ENCODE measurements at places on chromosomes 11 and 22.
A peak's percentile ranks its signal among the peaks of the same experiment; 100 is the strongest.

DNA sequence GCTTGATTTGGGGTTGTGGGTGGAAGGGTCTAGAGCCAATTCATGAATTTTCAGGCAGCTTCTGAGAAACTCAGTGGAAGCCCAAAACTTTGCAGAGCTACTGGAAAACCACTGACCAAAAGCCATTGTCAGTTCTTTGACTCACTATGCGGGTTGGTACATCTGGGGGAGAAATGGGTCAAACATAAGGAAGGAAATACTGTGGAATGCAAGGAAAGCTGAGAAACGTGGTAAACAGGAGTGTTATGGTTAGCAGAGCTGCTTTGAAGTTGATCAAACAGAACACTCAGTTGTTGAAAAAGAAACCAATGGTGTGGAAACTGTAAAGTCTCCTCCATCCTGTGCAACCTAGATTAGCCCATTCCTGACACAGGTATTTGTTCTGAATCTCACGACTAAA lies 6.3 kb upstream of the ABTB2 start:
- no peak for DNase-seq

- DNase-seq = no peak
These were observed 676.7 kb upstream of the ARHGAP42 start for GRCh38 chr11:100010393-100010792.

GRCh38 chr11:117862019-117862725 lies 14.3 kb downstream of the FXYD6 start:
- DNase-seq = no peak

DNA sequence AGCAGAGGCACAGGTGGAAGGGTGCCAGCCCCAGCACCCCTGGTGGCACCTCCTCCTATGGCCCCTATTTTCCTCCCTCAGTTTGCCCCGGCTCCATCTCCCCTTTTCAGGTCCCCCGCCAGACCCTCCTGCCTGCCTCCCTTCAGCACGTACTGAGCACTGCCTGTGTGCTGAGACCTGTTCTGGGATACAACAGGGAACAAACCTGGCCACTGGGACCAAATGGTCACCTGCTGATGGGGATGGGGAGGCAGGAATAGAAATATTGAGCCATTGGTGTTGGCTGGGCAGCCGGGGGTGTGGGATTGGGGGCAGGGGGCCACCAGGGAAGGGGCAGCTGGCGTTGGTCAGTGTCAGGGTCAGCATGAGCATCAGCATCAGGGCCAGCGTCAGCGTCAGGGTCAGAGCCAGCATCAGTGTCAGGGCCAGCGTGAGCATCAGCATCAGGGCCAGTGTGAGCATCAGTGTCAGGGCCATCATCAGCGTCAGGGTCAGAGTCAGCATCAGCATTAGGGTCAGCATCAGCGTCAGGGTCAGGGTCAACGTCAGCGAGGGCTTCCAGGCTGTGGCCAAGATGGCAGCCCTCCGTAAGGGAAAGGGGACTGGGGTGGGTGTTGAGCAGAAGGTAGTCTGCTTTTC lies 7.5 kb downstream of the ZNF74 start:
- DNase-seq = no peak

DNA sequence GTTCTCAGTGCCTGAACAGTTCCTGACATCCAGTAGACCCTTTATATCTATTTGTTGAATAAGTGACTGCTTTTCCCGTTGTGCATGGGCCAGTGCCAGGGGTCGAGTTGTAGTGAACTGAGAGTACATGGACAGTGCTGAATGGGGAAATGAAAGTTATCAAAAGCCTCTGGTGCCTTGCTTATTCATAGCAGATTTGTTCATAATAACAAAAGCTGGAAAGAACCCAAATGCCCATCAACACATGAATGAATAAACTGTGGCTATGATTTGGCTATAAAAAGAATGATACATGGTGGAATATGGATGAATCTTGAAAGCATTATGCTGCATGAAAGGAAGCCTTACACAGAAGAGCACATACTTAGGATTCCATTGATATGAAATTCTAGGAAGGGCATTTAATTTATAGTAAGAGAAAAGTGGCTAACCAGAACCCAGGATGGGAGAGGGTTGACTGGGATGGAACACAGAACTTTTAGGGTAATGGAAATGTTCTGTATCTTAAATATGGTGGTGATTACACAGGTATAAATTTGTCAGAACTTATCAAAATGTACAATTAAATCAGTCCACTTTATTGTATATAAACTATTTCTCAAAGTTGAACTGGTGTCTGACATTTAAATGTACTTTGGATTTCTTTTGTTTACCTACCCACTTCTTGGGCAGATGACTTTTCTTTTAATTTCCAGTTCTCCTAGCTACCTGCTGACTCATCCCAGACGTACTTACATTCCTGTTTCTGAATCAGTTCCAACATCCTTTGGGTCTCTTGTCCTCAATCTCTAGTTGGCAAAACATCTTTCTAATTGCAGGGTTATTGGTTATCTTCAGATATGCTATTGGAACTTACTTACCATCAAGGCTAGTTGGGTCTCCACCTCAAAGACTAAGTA lies 42.8 kb downstream of the PACS1 start:
- no peak for DNase-seq

DNA sequence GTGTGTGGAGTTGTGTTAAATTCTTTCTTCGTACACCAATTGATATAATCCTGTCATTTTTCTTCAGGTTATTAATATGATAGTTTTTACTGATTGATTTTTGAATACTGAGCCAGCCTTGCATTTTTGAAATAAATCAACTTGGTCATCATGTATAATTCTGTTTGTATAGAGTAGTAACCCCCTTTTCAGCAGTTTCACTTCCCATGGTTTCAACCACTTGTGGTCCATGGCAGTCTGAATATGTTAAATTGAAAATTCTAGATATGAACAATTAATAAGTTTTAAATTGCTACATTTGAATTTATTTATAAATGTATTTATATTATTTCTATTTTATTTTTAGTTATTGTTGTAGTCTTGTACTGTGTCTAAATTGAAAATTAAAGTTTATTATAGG lies 32.6 kb downstream of the MS4A6A start:
- no peak for DNase-seq

- DNase-seq = no peak
These were observed 730.5 kb upstream of the CCDC179 start for GRCh38 chr11:23590596-23591308.

- no peak for DNase-seq
These were observed 90.8 kb downstream of the ABTB2 start for GRCh38 chr11:34267013-34267412.

DNA sequence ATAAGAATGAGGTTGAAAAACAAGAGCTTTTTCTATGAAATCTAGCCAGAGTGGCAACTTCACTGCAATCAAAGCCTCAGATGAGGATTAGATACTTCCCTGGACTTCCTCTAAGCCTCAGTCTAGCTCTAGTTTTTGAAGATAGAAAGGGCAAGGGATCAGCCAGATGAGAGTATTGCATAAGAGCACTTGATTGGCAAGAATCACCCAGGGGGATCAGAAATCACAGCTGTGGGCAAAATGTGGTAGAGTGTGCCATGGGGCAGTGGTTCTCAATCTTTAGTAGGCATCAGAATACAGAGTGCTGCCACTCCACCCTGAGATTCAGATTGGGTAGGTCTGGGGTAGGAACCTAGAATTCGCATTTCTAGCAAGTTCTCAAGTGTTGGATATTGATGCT lies 82.4 kb downstream of the EXT2 start:
- DNase-seq = no peak

- no peak for DNase-seq
These were observed 400.1 kb downstream of the TMEM135 start for GRCh38 chr11:87437844-87438223.

GRCh38 chr22:41857155-41857859 lies 24.4 kb downstream of the SREBF2 start:
- no peak for DNase-seq

GRCh38 chr11:17366495-17366894 lies 14.9 kb downstream of the NCR3LG1 start:
- DNase-seq = peak; percentile 51

- DNase-seq = no peak
These were observed 19.6 kb downstream of the PPFIBP2 start for GRCh38 chr11:7533199-7534041.

GRCh38 chr11:79078999-79079398 lies 361.8 kb downstream of the TENM4 start:
- no peak for DNase-seq

All from T47D (cell line).